Sigmoid colon (tissue), 7 donors: ENCODE measurements at places on chromosomes 5 and 9. TPM values are rescaled to one million over a fixed set of nuclear protein-coding genes. Genes with fewer than 3 reads are reported as not detected.

The FOXD1 gene
- not detected for polyA plus RNA-seq

The SPINK13 gene
- not detected for polyA plus RNA-seq

The IL31RA gene
- polyA plus RNA-seq, result not detected

The IL13 gene
- polyA plus RNA-seq, result not detected
